CD8-positive, alpha-beta memory T cell (primary cell): ENCODE measurements at places on chromosomes 4 and X.

DNA sequence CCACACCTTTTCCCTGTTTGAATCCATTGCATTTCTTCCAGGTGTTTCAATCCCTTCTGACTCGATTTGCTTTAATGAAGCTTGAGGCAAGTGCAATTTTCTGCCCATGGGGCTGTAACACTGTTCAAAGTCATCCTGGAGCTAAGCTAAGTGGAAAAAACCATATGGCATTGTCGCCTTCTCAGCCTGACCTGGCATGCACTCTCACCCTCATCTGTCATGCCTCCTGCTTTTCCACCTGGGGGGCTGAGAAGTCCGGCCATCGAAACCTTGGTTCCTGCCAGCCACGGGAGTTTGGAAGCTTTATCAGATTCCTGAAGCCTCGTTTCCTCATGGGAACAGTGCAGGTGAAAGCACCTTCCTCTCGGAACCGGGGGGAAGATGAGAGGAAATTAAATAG, 38.2 kb downstream of the WFS1 start:
- H3K27ac ChIP-seq = no peak overlapping the region
- H3K4me3 ChIP-seq = no peak overlapping the region
- no peaks in the 10 kb centered on the region for H3K4me1 ChIP-seq
- peaks cover 4% of the 10 kb centered on the region for H3K27me3 ChIP-seq
- H3K36me3 ChIP-seq = no peaks in the 10 kb centered on the region
- no peak for DNase-seq

GRCh38 chr4:127309369-127310102, 323.2 kb upstream of the INTU start:
- no peaks in the 10 kb centered on the region for H3K36me3 ChIP-seq
- no peak overlapping the region for H3K4me3 ChIP-seq
- no peaks in the 10 kb centered on the region for H3K4me1 ChIP-seq

DNA sequence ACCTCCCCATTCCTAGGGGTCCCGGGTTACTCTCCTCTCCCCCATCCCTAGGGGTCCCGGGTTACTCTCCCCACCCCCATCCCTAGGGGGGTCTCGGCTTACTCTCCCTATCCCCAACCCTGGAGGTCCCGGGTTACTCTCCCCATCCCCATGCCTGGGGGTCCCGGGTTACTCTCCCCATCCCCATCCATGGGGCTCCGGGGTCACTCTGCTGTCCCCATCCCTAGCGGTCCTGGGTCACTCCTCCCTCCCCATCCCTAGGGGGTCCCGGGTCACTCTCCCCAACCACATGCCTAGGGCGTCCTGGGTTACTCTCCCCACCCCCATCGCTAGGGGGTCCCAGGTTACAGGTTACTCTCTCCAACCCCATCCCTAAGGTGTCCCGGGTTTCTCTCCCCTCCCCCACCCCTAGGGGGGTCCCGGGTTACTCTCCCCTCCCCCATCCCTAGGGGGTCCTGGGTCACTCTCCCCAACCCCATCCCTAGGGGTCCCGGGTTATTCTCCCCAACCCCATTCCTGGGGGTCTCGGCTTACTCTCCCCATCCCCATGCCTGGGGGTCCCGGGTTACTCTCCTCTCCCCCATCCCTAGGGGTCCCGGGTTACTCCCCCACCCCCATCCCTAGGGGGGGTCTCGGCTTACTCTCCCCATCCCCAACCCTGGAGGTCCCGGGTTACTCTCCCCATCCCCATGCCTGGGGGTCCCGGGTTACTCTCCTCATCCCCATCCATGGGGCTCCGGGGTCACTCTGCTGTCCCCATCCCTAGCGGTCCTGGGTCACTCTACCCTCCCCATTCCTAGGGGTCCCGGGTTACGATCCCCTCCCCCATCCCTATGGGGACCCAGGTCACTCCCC, 821 bp downstream of the ASMTL start:
- no peak for DNase-seq
- peak overlapping the region; percentile 57 for H3K27ac ChIP-seq

DNA sequence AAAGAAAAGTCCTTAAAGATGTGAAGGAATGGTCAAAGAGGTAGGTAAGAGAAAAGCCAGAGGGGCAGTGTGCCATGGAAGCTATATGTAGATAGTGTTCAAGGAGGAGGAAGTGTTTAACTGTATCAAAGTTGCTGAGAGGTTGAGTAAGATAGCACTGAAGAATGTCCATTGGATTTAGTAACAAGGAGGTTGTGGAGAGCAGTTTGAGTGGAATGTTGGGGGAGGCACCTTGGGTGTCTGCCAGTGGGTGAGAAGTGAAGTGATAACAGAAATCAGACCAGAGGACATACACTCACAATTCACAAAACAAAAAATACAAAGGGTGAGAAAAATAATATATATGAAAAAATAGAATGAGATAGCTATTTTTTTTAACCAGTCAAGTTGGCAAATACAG, 121.3 kb upstream of the AMOT start:
- H3K36me3 ChIP-seq = no peaks in the 10 kb centered on the region
- no peaks in the 10 kb centered on the region for H3K27me3 ChIP-seq
- no peak for DNase-seq
- H3K4me3 ChIP-seq = no peak overlapping the region

DNA sequence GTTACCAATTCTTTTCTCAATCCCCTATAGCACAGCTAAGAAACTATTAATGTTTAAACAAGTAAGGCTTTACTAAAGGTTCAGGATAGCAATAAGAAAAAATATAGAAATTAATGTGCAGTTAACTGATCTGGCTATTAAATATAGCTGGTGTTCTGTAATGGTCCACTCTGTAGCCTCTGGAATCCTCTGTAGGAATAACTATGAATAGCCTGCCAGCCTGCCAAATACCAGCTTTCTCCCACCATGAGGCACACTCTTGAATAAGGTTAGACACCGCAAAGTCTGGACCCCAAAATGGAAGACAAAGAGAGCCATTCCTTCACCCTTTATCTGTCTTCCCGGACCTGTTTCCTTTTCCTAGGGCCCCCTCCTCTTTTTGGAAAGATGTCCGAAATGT, 30.6 kb downstream of the CEP44 start:
- no peak overlapping the region for H3K4me3 ChIP-seq
- no peak overlapping the region for H3K27ac ChIP-seq
- H3K4me1 ChIP-seq = no peaks in the 10 kb centered on the region
- peaks cover 3% of the 10 kb centered on the region for H3K36me3 ChIP-seq

DNA sequence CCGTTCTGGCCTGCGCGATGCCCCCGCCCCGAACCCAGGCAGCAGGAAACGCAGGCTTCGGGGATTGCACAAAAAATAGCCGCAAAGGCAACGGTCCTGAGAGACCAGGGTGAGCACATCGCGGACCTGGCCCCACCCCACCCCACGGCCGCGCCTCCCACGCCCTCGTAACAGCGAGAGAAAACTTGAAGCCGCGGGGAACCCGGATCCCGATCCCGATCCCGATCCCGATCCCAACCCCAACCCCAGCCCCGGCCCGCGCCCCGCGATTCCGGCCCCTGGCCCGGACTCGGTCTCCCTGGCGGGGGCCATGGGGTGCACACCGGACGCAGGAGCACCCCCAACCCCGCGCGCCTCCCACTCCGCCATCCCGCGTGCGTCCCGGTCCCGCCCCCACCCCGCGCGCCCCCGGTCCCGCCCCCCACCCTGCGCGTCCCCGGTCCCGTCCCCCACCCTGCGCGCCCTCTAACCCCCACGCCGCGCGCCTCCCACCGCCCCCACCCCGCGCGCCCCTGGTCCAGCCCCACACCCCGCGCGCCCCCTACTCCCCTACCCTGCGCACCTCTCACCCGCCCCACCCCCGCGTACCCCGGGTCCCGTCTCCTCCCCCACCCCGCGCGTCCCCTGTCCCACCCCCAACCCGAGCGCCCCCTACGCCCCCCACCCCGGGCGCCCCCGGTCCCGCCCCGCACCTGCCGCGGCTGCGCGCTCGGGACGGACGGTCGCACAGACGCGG, 29.0 kb downstream of the NOP14 start:
- peak; percentile 58 for DNase-seq
- peak overlapping the region; percentile 96 for H3K27ac ChIP-seq
- H3K36me3 ChIP-seq = peaks cover 13% of the 10 kb centered on the region

GRCh38 chr4:85153221-85153620, 186.7 kb upstream of the WDFY3 start:
- no peak overlapping the region for H3K27ac ChIP-seq
- DNase-seq = no peak
- no peaks in the 10 kb centered on the region for H3K27me3 ChIP-seq
- H3K4me3 ChIP-seq = no peak overlapping the region

GRCh38 chrX:37485429-37485828, 86.0 kb upstream of the LANCL3 start:
- H3K27me3 ChIP-seq = no peaks in the 10 kb centered on the region
- DNase-seq = no peak
- H3K36me3 ChIP-seq = no peaks in the 10 kb centered on the region
- H3K27ac ChIP-seq = no peak overlapping the region

DNA sequence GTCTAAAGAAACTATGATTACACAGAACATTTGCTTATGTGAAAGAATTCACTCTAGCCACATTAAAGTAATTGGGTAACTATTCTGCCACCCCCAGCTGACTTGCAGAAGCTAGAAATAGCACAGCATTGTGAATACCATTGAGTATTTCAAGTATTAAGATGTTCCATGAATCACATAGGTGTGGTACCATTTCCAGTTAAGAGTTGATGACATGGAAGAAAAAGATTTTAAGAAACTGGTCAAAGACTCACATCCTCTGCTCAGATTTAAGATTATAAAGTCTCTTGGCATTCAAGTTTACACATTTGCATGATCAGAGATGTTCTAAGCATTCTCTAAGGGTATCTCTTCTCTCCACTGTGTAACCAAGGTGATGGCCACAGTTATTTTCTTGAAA, 287.5 kb downstream of the CAMK2D start:
- no peak overlapping the region for H3K27ac ChIP-seq
- no peaks in the 10 kb centered on the region for H3K27me3 ChIP-seq
- H3K4me1 ChIP-seq = no peaks in the 10 kb centered on the region
- DNase-seq = no peak

DNA sequence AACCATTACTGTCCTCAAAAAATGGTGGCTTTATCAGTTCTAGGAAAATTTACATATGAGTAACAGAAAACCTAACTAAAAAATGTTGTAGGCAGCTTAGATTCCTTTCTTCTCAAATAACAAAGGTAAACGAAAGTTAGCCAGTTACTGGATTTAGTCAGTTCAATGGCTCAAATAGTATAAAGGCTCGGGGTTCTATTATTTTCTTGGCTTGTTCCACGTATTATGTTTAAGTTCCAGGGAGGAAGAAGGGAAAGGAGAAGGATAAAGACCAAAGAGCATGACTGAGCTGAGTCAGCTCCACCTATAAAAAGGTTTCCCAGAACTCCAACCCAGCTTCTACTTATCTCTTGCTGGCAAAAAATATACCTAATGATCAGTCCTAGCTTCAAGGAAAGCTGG, 41.0 kb upstream of the MAB21L2 start:
- no peaks in the 10 kb centered on the region for H3K4me1 ChIP-seq
- DNase-seq = no peak

- no peaks in the 10 kb centered on the region for H3K4me1 ChIP-seq
- no peaks in the 10 kb centered on the region for H3K27me3 ChIP-seq
- no peak overlapping the region for H3K4me3 ChIP-seq
- no peak overlapping the region for H3K27ac ChIP-seq
Observed at GRCh38 chr4:157655096-157655809, 434.7 kb downstream of the GRIA2 start.

GRCh38 chr4:159269956-159270355, 167.1 kb downstream of the RAPGEF2 start:
- no peak for DNase-seq
- no peaks in the 10 kb centered on the region for H3K27me3 ChIP-seq
- H3K27ac ChIP-seq = no peak overlapping the region
- no peak overlapping the region for H3K4me3 ChIP-seq

DNA sequence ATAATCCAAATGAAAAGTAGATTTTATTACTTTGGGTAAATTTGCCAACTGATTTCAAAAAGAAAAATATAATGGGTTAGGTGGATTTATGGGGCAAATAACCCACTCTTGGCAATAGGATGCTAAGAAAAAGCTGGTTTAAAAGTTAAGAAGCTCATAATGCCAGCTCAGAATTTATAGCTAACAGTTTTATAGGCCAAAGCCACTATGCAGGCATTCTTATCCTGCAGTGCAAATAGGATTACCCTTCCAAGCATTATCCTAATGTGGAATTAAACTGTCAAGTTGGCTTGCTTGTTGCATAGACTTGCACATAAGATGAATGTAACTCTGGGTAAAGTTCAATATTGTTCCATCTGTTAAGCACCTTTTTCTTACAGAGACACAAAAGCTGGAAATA, 703.0 kb downstream of the PCDH18 start:
- no peaks in the 10 kb centered on the region for H3K27me3 ChIP-seq
- H3K4me1 ChIP-seq = no peaks in the 10 kb centered on the region
- DNase-seq = no peak
- no peak overlapping the region for H3K27ac ChIP-seq
- no peaks in the 10 kb centered on the region for H3K36me3 ChIP-seq

DNA sequence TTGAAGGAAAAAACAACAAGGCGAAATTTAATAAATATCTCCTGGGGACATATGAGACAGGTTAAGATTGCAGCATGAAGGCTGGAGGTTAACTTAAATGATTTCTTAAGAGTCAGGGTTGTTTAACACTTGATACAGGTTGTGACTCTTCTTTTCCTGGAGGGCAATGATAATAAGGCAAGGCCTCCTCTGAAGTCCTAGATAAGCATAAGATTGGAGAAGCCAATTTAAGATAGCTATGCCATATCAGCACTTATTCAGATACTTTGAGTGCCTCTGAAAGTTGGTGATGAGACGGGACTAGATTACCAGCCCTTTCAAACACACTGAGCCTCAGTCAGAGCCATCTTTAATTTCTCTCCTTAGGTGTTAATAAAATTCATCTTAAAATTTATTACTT, 350.8 kb downstream of the FBXO8 start:
- no peaks in the 10 kb centered on the region for H3K4me1 ChIP-seq
- no peak for DNase-seq
- no peaks in the 10 kb centered on the region for H3K36me3 ChIP-seq
- no peak overlapping the region for H3K4me3 ChIP-seq
